Effector memory CD8-positive, alpha-beta T cell (primary cell): ENCODE measurements at places on chromosomes 13 and 19.
A peak's percentile ranks its signal among the peaks of the same experiment; 100 is the strongest.

GRCh38 chr13:25306671-25307464 is 5.4 kb downstream of the NUP58 start:
- DNase-seq, result no peak
- H3K4me1 ChIP-seq, result peaks cover 33% of the 10 kb centered on the region
- no peak overlapping the region for H3K4me3 ChIP-seq
- no peak overlapping the region for H3K27ac ChIP-seq
- no peaks in the 10 kb centered on the region for H3K27me3 ChIP-seq

- H3K4me1 ChIP-seq, result no peaks in the 10 kb centered on the region
- DNase-seq, result no peak
- peaks cover 21% of the 10 kb centered on the region for H3K27me3 ChIP-seq
- H3K27ac ChIP-seq, result no peak overlapping the region
- H3K36me3 ChIP-seq, result no peaks in the 10 kb centered on the region
Observed at GRCh38 chr13:39561971-39562370, 41.0 kb downstream of the LHFPL6 start.

GRCh38 chr13:97171136-97171535 is 51.0 kb upstream of the MBNL2 start:
- H3K4me1 ChIP-seq, result no peaks in the 10 kb centered on the region
- H3K27ac ChIP-seq, result no peak overlapping the region
- H3K27me3 ChIP-seq, result peaks cover 45% of the 10 kb centered on the region
- no peaks in the 10 kb centered on the region for H3K36me3 ChIP-seq
- no peak for DNase-seq

DNA sequence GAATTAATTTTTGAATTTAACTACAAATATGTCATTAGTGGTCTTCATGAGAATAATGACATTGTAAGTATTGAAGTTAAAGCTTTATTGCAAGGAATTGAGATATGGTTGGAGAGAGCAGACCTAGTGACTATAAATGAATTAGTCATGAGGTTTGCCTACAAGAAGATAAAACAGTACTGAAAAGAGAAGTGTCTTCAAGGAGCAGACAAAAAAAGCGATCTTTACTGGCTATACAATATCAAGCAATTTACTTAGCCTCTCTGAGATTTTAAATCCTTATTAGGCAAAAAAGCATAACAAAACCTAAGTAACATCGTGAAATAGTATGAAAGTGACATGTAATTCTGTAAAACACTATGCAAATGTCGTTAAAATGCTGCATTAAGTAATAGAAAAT is 435.1 kb upstream of the PCDH20 start:
- DNase-seq, result no peak
- H3K36me3 ChIP-seq, result no peaks in the 10 kb centered on the region
- H3K27me3 ChIP-seq, result no peaks in the 10 kb centered on the region

- H3K4me1 ChIP-seq, result no peaks in the 10 kb centered on the region
- no peak overlapping the region for H3K27ac ChIP-seq
- H3K36me3 ChIP-seq, result peaks cover 3% of the 10 kb centered on the region
- no peak overlapping the region for H3K4me3 ChIP-seq
- no peak for DNase-seq
Observed at GRCh38 chr13:112073245-112074138, 6.5 kb downstream of the SOX1 start.

- no peak overlapping the region for H3K27ac ChIP-seq
- H3K4me3 ChIP-seq, result no peak overlapping the region
- H3K27me3 ChIP-seq, result no peaks in the 10 kb centered on the region
- H3K36me3 ChIP-seq, result no peaks in the 10 kb centered on the region
- no peak for DNase-seq
Observed at GRCh38 chr13:72255908-72256307, 388.9 kb upstream of the DACH1 start.

GRCh38 chr13:73194310-73194709 is 135.5 kb downstream of the KLF5 start:
- peaks cover 11% of the 10 kb centered on the region for H3K27me3 ChIP-seq
- peaks cover 1% of the 10 kb centered on the region for H3K4me1 ChIP-seq
- no peak overlapping the region for H3K4me3 ChIP-seq
- H3K36me3 ChIP-seq, result no peaks in the 10 kb centered on the region
- no peak overlapping the region for H3K27ac ChIP-seq

GRCh38 chr19:4390567-4391305 is 9.6 kb downstream of the SH3GL1 start:
- peak overlapping the region; percentile 86 for H3K27ac ChIP-seq
- no peak overlapping the region for H3K4me3 ChIP-seq
- H3K36me3 ChIP-seq, result peaks cover 40% of the 10 kb centered on the region
- no peaks in the 10 kb centered on the region for H3K27me3 ChIP-seq

- H3K4me3 ChIP-seq, result no peak overlapping the region
- H3K36me3 ChIP-seq, result no peaks in the 10 kb centered on the region
- H3K27me3 ChIP-seq, result no peaks in the 10 kb centered on the region
- no peak overlapping the region for H3K27ac ChIP-seq
Observed at GRCh38 chr19:6014551-6015135, 36.7 kb upstream of the RANBP3 start.

DNA sequence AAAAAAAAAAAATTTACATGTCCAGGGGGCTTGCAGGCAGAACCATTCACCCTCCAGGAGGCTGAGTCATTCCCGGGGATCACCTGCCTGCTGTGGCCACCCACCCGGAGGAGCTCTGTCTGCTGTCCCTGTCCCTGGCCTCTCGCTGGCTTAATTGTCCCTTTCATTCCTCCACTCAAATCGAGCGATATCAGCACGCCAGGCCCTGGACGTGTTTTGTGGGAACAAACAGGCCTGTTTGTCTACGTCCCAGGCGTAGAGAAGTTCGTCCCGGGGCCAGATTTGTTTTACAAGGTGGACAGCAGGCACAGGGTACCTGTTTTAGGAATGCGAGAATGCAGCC is 21.2 kb downstream of the SULT2B1 start:
- H3K4me3 ChIP-seq, result no peak overlapping the region
- H3K36me3 ChIP-seq, result peaks cover under 1% of the 10 kb centered on the region
- no peak overlapping the region for H3K27ac ChIP-seq
- H3K4me1 ChIP-seq, result no peaks in the 10 kb centered on the region

GRCh38 chr13:65613004-65613403 is 1617.1 kb downstream of the PCDH9 start:
- H3K27ac ChIP-seq, result no peak overlapping the region
- no peaks in the 10 kb centered on the region for H3K4me1 ChIP-seq
- no peaks in the 10 kb centered on the region for H3K36me3 ChIP-seq

GRCh38 chr13:59566561-59566960 is 597.2 kb downstream of the DIAPH3 start:
- H3K27ac ChIP-seq, result no peak overlapping the region
- H3K4me1 ChIP-seq, result no peaks in the 10 kb centered on the region
- H3K4me3 ChIP-seq, result no peak overlapping the region
- no peak for DNase-seq

DNA sequence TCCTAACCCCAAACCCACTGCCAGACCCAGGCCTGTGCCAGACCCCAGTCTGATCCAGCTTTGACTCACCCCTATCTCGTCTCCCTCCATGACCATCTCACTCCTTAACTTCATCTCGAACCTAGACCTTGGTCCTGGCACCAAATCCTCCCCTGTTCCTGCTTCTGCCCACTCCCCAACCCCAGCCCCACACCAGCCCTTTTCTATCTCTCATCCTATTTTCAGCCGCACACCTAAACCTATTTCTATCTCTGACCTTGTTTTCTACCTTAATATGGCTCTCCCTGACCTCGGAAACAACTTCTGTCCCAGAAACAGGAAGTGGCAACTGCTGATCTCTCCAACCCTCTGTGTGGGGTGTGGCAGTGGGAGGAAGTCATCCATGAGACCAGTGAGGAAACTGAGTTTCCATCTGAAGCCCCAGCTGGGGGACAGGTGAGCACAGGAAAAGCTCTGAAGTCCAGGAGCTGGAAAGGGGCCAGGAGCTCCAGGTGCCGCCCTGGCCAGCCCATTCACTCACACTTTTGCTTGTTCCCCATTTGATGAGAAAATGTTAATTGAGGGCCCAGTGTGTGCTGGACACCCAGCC is 13.7 kb downstream of the PTH2 start:
- peak overlapping the region; percentile 76 for H3K27ac ChIP-seq
- DNase-seq, result no peak
- no peaks in the 10 kb centered on the region for H3K27me3 ChIP-seq
- H3K36me3 ChIP-seq, result no peaks in the 10 kb centered on the region
- H3K4me3 ChIP-seq, result peak overlapping the region; percentile 73

GRCh38 chr13:43356567-43356966 is 333.2 kb downstream of the DNAJC15 start:
- no peak overlapping the region for H3K4me3 ChIP-seq
- H3K27me3 ChIP-seq, result no peaks in the 10 kb centered on the region
- no peak overlapping the region for H3K27ac ChIP-seq
- H3K4me1 ChIP-seq, result no peaks in the 10 kb centered on the region
- no peak for DNase-seq

GRCh38 chr19:44113784-44114390 is 688 bp downstream of the ZNF225 start:
- peaks cover 20% of the 10 kb centered on the region for H3K36me3 ChIP-seq
- no peaks in the 10 kb centered on the region for H3K27me3 ChIP-seq
- H3K27ac ChIP-seq, result peak overlapping the region; percentile 94
- no peak for DNase-seq

DNA sequence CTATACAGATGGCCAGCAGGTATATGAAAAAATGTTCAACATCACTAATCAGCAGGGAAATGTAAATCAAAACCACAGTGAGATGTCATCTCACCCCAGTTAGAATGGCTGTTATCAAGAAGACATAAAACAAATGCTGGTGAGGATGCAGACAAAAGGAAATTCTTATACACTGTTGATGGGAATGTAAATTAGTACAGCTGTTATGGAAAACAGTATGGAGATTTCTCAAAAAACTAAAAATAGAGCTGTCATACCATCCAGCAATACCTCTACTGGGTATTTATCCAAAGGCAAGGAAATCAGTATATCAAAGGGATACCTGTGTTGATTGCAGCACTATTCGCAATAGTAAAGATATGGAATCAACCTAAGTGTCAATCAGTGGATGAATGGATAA is 22.9 kb downstream of the COG3 start:
- no peak overlapping the region for H3K4me3 ChIP-seq
- no peaks in the 10 kb centered on the region for H3K4me1 ChIP-seq
- peak overlapping the region; percentile 16 for H3K27ac ChIP-seq
- peaks cover 43% of the 10 kb centered on the region for H3K36me3 ChIP-seq

- no peak for DNase-seq
- no peaks in the 10 kb centered on the region for H3K27me3 ChIP-seq
- H3K4me1 ChIP-seq, result peaks cover 5% of the 10 kb centered on the region
Observed at GRCh38 chr19:48672994-48673393, at the start of gene NTN5. Gene NTN5, minus strand, starts transcription at chr19:48673017. Its CDS starts 2,031 bp downstream, at chr19:48670986.

DNA sequence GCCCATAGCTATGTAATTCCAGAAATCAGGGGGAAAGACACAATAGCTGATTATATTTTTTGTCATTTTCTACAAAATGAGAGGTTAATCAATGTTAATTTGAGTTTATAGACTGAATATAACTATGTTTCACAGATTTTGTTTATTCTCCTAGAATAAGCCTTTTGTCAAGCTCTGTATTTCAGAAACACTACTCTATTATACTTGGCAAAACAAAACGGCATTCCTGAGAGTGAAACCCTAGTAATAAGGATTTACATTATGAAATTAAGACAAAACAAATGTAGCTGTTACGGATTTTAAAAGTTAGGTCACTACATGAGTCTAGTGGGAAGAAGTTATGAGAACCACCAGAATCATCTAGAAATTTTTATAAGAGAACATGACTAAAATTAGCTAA is 334.2 kb downstream of the KLF12 start:
- peaks cover 20% of the 10 kb centered on the region for H3K4me1 ChIP-seq
- no peak overlapping the region for H3K4me3 ChIP-seq
- no peak for DNase-seq
- H3K36me3 ChIP-seq, result peaks cover 3% of the 10 kb centered on the region

GRCh38 chr19:38455031-38455430 is 21.5 kb downstream of the RYR1 start:
- peaks cover 2% of the 10 kb centered on the region for H3K36me3 ChIP-seq
- no peak for DNase-seq
- no peak overlapping the region for H3K4me3 ChIP-seq
- no peaks in the 10 kb centered on the region for H3K4me1 ChIP-seq

- H3K4me3 ChIP-seq, result no peak overlapping the region
- H3K4me1 ChIP-seq, result no peaks in the 10 kb centered on the region
- no peaks in the 10 kb centered on the region for H3K36me3 ChIP-seq
- no peaks in the 10 kb centered on the region for H3K27me3 ChIP-seq
Observed at GRCh38 chr13:23790577-23791170, 98.5 kb downstream of the MIPEP start.

DNA sequence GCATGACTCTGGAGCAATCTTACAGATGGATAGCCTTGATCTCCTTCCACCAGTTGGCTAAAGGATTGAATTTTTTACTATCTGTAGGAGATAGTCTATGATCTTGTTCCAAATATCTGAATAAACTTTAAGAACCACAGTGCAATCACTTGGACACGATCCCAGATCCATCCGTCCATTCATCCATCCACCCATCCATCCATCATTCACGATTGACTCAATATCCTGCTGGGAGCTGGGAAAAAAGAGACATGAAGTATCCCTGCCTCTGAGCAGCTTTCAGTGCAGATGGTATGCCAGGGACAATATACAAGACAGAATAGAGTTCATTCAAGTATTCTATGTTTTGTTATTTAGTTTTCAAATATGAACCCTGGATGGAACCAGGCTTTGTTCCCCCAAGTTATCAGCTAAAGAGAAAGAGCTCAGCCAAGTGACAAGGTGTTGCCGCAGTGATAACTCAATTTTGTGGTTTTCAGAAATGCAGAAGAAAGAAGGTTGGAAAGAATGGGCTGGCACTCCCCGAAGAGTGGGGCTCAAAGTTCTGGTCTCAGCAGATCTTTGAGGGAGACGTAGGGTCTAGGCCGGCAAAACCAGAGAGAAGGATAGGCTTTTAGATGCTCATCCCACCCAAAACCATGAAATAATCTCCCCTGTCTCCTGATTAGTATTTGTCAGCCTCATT is 66.3 kb downstream of the IRS2 start:
- no peaks in the 10 kb centered on the region for H3K27me3 ChIP-seq
- no peak overlapping the region for H3K27ac ChIP-seq
- DNase-seq, result no peak
- no peaks in the 10 kb centered on the region for H3K4me1 ChIP-seq
- H3K36me3 ChIP-seq, result no peaks in the 10 kb centered on the region

GRCh38 chr19:21750586-21751128 is 16.7 kb downstream of the ZNF100 start:
- H3K27ac ChIP-seq, result no peak overlapping the region
- no peaks in the 10 kb centered on the region for H3K27me3 ChIP-seq
- H3K4me1 ChIP-seq, result peaks cover 48% of the 10 kb centered on the region
- DNase-seq, result no peak
- no peak overlapping the region for H3K4me3 ChIP-seq

DNA sequence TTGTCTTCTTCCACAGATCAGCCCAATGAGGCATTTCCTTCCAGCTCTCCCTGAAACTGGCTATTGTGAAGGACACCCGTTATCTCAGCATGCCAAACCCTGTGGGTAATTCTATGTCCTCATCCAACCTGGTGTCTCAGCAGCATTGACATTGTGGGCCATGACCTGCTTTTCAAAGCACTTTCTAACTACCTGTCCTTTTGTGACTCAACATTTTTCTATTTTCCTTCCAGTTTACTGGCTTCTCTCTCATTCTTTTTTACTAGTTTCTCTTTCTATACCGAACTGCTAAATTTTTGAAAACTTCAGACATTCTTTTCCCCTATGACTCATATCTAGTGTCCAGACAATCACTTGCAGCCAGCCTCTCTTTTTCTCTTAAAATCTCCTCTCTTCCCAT is 136.4 kb upstream of the HTR2A start:
- H3K4me3 ChIP-seq, result no peak overlapping the region
- no peaks in the 10 kb centered on the region for H3K4me1 ChIP-seq
- no peaks in the 10 kb centered on the region for H3K36me3 ChIP-seq
- H3K27ac ChIP-seq, result no peak overlapping the region
- peaks cover 11% of the 10 kb centered on the region for H3K27me3 ChIP-seq
